Mucosa of descending colon (tissue), 3 donors: ENCODE measurements at places on chromosomes 3 and 15. TPM values are rescaled to one million over a fixed set of nuclear protein-coding genes. Genes with fewer than 3 reads are reported as not detected.

POLQ gene
- total RNA-seq = 4.8 TPM

PLSCR2 gene
- total RNA-seq = 1.3 TPM

ADCY5 gene
- total RNA-seq = 12.6 TPM

P2RY13 gene
- total RNA-seq = 1.5 TPM

GOLGA6L7 gene
- not detected for total RNA-seq

LARP6 gene
- 24.8 TPM for total RNA-seq

TMC3 gene
- not detected for total RNA-seq

TRPC1 gene
- 2.0 TPM for total RNA-seq

MCTP2 gene
- total RNA-seq = 83.7 TPM

NR1I2 gene
- total RNA-seq = 141 TPM

AGBL1 gene
- 0.10 TPM for total RNA-seq

SERPINI2 gene
- total RNA-seq = not detected

CYP1A2 gene
- total RNA-seq = not detected

RTP1 gene
- total RNA-seq = not detected

SMCO1 gene
- not detected for total RNA-seq

ZNF80 gene
- 0.19 TPM for total RNA-seq

SUCNR1 gene
- 0.35 TPM for total RNA-seq

ZPLD1 gene
- total RNA-seq = 0.32 TPM

NUP210 gene
- total RNA-seq = 6.7 TPM

ITIH4 gene
- 1.9 TPM for total RNA-seq

CASR gene
- 0.32 TPM for total RNA-seq

TJP1 gene
- total RNA-seq = 129 TPM

MFGE8 gene
- 24.2 TPM for total RNA-seq

DUSP7 gene
- total RNA-seq = 12.3 TPM

CAMK2N2 gene
- total RNA-seq = not detected

B3GALNT1 gene
- total RNA-seq = 1.9 TPM

SI gene
- total RNA-seq = 58.6 TPM

CPN2 gene
- not detected for total RNA-seq

SAMMSON gene
- not detected for total RNA-seq

CCDC80 gene
- 5.9 TPM for total RNA-seq

GHRL gene
- 0.51 TPM for total RNA-seq

GOLGA6A gene
- total RNA-seq = not detected

GPR176 gene
- total RNA-seq = 1.2 TPM

SLC28A2 gene
- 2.6 TPM for total RNA-seq

GOLGA6B gene
- total RNA-seq = not detected

IL5RA gene
- 0.24 TPM for total RNA-seq

ARL6IP5 gene
- total RNA-seq = 119 TPM

TPRG1 gene
- 3.2 TPM for total RNA-seq

RBP2 gene
- 0.76 TPM for total RNA-seq

ATP13A5 gene
- total RNA-seq = 0.61 TPM

SOX2 gene
- not detected for total RNA-seq

KBTBD13 gene
- not detected for total RNA-seq

PRTG gene
- total RNA-seq = 2.0 TPM

LYZL4 gene
- not detected for total RNA-seq

CEMIP gene
- total RNA-seq = 1.4 TPM

CDCP1 gene
- 87.5 TPM for total RNA-seq

RARRES1 gene
- total RNA-seq = 72.0 TPM

PLA1A gene
- total RNA-seq = 2.1 TPM

GADL1 gene
- total RNA-seq = not detected
